ENCODE measurements at places on chromosomes 16 and 17. TPM values are rescaled to one million over a fixed set of nuclear protein-coding genes. Genes with fewer than 3 reads are reported as not detected.

KIAA0513 gene
- polyA plus RNA-seq: 8.7 TPM

CFAP52 gene
- polyA plus RNA-seq: not detected

FOXC2 gene
- not detected for polyA plus RNA-seq

- no peak for DNase-seq
These were observed 19.0 kb downstream of the CBFA2T3 start for GRCh38 chr16:88957887-88958577.

GRCh38 chr17:70523426-70523825 lies 354.1 kb downstream of the KCNJ2 start:
- DNase-seq: no peak

DNA sequence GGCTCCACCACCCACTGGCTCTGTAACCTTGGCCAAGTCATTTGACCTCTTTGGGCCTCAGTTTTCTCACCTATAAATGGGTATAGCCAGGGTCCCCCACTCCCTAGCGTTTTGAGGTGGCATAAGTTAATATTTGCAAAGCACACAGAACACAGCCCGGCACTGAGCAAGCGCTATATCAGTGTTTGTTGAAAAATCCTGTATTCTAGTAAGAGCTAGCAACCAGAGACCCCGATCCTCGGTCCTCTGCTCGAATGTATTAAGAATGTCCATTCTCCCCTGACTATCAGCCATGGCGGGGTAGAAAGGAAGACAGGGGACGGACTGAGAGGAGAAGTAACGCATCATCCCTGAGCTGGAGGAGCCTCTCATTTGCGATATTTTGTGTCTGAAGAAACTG lies 131.2 kb downstream of the IRF8 start:
- DNase-seq: no peak

- no peak for DNase-seq
These were observed 29.9 kb downstream of the RPTOR start for GRCh38 chr17:80574496-80574895.

DNA sequence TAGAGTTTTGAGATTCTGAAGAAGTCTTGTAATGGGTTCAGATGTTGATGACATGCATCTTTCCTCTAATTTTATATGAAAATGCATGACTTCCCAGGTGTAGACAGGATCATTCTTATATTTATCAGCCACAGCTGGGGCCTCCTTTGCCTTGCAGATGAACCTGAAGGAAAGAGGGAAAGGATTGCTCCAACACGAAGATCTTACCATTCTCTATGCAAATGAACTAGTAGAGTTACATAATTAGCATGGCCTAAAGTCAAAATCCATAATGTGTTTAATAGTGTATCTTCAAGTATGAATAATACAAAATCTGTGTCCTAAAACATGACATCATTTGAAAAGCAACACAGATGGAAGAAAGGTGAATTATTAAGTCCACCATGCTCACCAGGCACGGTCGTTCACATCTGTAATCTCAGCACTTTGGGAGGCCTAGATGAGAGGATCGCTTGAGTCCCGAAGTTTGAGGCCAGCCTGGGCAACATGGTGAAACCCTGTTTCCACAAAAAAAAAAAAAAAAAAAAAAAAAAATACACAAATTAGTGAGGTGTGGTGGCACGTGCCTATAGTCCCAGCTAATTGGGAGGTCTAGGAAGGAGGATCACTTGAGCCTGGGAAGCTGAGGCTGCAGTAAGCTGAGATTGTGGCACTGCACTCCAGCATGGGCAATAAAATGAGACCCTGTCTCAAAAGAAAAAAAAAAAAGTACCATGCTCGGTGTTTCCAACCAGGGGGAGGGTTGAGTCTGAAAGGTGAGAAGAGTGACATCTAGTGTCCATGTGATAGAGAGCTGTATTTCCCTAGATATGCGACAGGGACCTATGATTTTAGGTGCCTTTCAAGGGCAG lies 6.3 kb downstream of the VWA3A start:
- no peak for DNase-seq

GRCh38 chr16:19659554-19659953 lies 58.5 kb downstream of the KNOP1 start:
- DNase-seq: no peak

DNA sequence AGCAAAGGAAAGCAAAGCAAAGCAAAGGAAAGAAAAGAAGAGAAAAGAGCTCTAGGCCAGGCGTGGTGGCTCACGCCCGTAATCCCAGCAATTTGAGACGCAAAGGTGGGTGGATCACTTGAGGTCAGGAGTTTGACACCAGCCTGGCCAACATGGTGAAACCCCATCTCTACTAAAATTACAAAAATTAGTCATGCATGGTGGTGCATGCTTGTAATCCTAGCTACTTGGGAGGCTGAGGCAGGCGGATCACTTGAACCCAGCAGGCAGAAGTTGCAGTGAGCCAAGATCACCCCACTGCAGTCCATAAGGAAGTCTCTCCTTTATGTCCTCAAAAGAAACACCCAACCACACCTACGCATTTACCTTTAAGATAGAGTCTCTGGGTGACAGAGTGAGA lies 70.1 kb downstream of the ADAMTS18 start:
- no peak for DNase-seq

GRCh38 chr17:80356231-80356856 lies 58.6 kb upstream of the ENDOV start:
- no peak for DNase-seq

DNA sequence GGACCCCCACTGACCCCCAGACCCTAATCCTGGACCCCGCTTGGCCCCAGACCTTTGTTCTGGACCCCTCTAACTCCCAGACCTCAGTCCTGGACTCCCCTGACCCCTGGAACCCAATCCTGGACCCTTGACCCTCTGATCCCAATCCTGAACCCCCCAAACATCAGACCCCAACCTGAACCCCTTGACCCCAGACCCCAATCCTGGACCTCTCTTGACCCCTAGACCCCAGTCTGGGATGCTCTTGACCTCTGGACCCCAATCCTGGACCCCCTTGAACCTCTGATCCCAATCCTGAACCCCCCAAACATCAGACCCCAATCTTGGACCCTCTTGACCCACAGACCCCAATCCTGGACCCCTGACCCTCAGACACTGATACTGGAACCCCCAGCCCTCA lies 13.5 kb upstream of the P2RX1 start:
- no peak for DNase-seq

- no peak for DNase-seq
These were observed 6.7 kb upstream of the KSR1 start for GRCh38 chr17:27449541-27449940.

DNA sequence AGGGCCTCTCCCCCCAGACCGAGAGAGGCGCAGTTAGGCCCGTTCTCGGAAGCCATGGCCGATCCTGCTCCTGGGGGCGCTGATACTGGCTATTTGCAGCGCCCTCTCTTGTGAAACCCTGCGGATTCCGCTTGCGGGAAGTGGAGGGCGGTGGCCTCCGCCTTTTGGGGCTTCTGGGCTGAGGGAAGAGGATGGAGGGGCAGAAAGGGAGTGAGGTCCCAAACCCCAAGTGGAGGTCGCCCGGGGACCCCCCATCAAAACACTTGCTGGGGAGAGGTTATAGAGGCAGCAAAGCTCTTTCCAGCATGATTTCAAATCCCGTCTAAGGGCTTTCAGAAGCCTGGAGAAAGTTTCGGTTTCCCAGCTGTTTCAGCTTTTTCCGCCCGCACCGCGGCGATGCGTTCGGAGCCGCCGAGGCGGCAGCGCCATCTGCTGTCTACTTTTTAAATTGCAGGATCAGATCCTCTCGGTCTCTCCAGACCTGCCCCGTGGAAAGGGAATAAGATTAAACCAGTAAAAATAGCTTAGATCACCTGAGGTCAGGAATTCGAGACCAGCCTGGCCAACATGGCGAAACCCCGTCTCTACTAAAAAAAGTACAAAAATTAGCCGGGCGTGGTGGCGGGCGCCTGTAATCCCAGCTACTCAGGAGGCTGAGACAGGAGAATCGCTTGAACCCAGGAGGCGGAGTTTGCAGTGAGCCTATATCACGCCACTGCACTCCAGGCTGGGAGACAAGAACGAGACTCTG lies 15.8 kb downstream of the SNX20 start:
- peak; percentile 81 for DNase-seq

- no peak for DNase-seq
These were observed 36.7 kb downstream of the TK2 start for GRCh38 chr16:66513111-66513723.
